ENCODE measurements at places on chromosomes 11 and 22.

- no peak for DNase-seq
Observed at GRCh38 chr11:44906649-44907048, 44.0 kb downstream of the TP53I11 start.

DNA sequence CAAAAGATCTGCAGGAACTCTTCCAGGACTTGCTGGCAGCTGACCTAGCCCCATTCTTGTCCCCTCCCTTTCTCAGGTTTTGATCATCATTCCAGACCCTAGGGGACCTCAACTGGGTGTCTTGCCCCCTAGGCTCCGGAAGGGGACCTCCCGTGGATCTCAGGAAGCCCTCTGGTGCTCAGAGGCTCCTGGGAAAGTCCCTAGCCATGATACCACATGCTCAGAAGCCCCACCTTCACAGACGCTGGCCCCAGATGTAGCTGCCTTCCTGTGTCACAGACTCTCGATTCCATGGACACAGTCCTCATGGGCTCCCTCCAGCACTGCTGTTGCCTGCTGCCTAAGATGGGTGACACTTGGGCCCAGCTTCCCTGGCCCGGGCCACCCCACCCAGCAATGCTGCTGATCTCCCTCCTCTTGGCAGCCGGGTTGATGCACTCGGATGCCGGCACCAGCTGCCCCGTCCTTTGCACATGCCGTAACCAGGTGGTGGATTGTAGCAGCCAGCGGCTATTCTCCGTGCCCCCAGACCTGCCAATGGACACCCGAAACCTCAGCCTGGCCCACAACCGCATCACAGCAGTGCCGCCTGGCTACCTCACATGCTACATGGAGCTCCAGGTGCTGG is at the start of gene LRRC55:
LRRC55 (plus strand) TSS at position 276 of the 628 bp plus-strand sequence; CDS start at position 346, 70 bp downstream.
- DNase-seq: no peak

GRCh38 chr11:85182441-85183387 is 444.4 kb downstream of the DLG2 start:
- no peak for DNase-seq

DNA sequence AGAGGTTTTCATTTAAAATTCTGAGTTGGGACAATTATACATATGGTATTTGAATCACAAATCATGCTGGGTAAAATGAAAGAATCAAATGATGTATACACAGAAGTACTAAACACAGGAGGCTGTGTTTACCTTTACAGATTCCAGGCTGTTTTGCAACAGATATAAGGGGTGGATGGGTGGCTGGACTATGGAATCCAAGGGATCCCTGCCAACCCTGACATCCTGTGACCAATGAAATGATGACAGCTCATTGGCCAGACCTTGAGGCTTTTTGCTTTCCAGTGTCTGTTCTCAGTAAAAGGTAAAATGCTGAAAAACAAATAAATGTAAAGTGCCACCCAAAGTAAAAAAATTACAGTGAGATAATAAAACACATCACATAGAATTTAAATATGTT is 3.3 kb upstream of the DDI1 start:
- DNase-seq: no peak

DNA sequence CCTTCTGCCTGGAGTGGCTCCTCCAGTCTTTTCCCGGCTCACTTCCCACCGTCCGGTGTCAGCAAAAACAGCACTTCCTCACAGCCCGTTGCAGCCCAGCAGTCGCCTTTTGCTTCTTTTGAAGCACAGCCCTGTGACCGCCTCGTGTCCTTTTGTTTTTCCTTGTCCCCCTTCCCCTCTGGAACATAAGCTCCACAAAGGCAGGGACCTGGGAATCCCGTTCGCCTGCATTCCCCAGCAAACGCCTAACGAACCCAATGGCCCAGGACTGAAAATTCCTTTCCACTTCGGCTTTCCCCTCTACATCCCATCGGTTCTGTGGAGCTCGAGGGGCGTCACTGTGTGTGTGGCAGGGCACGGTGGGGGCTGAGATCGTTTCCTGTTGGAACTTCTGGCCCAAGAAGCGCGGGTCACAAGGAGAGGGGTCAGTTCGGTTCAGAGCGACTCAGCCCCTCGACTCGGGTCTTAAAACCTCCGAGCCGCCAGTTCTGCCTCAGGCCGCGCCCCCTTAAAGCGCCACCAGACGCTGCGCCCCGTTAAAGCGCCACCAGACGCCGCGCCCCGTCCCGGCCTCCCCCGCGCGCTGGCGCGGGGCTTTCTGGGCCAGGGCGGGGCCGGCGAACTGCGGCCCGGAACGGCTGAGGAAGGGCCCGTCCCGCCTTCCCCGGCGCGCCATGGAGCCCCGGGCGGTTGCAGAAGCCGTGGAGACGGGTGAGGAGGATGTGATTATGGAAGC is 841 bp downstream of the RIC8A start:
- peak; percentile 86 for DNase-seq

- DNase-seq: no peak
Observed at GRCh38 chr11:95229199-95229992, 1.6 kb downstream of the SESN3 start.

DNA sequence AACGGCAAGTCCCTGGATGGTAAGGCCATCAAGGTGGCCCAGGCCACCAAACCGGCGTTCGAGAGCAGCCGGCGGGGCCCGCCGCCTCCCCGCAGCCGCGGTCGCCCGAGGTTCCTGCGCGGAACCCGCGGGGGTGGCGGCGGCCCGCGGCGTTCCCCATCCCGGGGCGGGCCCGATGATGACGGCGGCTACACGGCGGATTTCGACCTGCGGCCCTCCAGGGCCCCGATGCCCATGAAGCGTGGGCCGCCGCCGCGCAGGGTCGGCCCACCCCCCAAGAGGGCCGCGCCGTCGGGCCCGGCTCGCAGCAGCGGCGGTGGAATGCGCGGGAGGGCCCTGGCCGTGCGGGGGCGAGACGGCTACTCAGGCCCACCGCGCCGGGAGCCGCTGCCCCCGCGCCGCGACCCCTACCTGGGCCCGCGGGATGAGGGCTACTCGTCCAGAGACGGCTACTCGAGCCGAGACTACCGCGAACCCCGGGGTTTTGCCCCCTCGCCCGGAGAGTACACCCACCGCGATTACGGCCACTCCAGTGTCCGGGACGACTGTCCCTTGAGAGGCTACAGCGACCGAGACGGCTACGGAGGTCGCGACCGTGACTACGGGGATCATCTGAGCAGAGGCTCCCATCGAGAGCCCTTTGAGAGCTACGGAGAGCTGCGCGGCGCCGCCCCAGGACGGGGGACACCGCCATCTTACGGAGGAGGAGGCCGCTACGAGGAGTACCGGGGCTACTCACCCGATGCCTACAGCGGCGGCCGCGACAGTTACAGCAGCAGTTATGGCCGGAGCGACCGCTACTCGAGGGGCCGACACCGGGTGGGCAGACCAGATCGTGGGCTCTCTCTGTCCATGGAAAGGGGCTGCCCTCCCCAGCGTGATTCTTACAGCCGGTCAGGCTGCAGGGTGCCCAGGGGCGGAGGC is 792 bp downstream of the RBMXL2 start:
- DNase-seq: no peak

DNA sequence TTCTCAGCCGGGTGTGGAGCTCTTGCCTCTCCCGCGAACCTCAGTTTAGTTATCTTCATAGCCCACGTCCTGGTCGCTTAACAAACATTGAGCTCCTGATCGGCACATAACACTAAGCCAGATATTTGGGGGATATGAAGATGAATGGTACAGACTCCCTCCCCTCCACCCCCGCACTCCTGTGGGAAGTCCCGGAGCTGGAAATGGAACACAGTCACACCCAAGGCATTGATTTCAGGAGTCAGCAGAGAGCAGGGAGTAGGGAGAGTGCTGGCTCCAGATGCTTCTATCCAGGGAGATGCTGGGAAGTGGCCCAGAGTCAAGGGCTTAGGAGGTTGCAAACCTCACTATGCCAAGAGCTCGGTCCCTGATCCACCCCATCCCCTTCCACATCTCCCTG is 26.1 kb upstream of the CABP7 start:
- DNase-seq: no peak

DNA sequence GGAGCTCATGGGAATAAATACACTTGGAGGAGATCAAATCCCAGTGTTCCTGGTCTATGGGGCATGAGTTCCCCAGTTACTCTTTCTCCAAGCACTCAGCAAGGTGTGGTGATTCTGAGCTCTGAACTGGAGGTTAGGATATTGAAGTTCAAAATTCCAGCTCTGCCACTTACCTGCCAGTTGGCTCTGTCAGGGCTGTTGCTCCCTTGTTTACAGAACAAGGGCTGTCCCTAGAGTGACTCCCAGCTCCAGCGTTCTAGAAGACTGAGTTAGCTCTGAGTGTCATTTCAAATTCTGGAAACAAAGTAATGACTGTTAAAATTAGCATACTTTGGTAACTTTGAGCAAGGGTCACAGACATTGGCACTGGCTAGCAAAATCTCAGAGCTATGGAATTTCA is 69.7 kb upstream of the ZBED5 start:
- DNase-seq: no peak

- DNase-seq: peak; percentile 16
Observed at GRCh38 chr11:59186130-59186594, 14.2 kb downstream of the DTX4 start.

GRCh38 chr11:1939006-1939625 is 8.0 kb upstream of the MRPL23 start:
- peak; percentile 3 for DNase-seq

DNA sequence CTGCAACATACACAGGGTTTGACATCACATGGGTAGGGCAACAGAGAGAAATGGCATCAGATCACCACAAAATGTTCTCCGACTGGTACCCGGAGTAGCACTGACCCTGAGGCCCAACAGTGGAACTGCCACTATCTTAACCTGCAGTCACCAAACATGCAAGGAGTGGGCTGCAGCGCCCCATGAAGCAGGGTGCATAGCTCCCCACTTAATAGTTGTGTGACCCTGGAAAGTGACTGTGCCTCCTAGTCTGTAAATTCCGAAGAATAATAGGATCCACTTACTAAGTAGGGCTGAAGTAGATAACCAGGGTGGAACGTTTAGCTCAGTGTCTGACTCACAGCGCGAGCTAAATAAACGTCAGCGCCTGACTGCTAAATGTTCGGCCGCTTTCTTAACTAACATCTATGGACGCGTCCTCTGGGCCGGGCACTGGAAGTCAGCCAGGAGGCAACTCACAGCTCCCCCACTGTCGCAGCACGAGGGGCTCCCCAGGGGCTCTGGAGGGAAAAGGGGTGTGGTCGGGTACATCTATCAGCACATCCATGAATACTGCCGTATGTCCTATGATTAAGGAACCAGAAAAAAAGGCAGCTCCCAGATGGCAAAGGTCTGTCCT is 777 bp downstream of the LTO1 start:
- DNase-seq: peak; percentile 9

GRCh38 chr11:134371436-134372185 is 39.8 kb downstream of the GLB1L2 start:
- no peak for DNase-seq

DNA sequence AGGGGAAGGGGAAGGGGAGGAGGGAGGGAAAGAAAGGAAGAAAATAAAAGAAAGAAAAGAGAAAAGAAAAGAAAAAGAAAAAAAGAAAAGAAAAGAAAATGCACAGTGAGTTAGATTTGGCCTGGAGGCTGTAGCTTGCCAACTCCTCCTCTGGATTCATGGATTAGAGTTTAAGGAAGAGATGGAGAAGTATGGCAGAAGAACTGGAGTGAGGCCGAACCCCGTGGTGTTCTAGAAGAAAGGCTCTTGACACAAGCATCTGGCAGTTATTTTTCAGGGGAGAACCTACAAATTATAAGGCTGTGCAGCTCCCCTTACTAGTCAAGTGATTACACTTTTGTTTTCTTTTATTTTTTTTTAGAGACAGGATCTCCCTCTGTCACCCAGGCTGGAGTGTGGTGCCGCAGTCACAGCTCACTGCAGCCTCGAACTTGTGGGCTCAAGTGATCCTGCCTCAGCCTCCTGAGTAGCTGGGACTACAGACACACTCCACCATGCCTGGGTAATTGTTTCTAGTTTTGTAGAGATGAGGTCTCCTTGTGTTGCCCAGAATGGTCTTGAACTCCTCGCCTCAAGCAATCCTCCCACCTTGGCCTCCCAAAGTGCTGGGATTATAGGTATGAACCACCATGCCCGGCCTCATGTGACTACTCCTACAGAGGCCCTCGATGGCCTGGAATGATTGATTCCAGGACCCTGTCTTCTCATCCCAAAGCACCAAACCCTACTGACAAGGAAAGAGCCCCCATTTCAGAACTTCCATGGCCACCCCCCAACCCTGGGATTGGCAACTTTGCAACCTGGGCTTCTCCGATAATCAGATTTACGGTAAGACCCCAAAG is 19.5 kb downstream of the ZNF74 start:
- no peak for DNase-seq

- no peak for DNase-seq
Observed at GRCh38 chr11:59201353-59201752, 11.4 kb downstream of the MPEG1 start.

- DNase-seq: no peak
Observed at GRCh38 chr11:11563200-11563975, 58.4 kb downstream of the GALNT18 start.

- no peak for DNase-seq
Observed at GRCh38 chr11:132782102-132782501, 750.2 kb downstream of the OPCML start.

DNA sequence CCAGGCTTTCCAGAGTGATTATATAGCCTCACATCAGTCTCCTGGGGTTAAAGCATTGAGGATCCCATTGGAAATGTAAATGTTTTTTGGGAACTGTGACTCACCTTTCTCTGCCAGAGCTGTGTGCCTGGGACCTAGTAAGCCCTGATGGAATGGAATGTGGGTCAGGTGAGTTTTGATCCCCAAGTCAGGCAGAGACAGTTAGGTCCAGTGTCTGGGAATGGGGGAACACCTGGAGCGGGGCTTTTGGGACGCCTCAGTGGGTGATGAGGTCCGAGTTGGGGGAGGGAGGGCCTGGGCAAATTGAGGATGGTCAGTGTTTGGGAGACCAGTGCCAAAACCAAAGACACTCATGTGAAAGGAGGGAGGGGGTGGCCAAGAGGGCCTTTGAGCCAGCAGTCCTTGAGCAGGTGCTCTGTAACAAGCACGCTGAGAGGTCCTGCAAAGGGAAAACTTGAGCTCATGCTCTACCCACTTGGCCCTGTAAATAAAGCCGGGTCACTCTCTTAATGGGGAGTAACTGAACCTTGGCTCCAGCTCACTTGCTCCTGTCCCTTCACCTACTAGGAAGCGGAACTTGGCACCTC is 104.7 kb downstream of the NAV2 start:
- DNase-seq: no peak

DNA sequence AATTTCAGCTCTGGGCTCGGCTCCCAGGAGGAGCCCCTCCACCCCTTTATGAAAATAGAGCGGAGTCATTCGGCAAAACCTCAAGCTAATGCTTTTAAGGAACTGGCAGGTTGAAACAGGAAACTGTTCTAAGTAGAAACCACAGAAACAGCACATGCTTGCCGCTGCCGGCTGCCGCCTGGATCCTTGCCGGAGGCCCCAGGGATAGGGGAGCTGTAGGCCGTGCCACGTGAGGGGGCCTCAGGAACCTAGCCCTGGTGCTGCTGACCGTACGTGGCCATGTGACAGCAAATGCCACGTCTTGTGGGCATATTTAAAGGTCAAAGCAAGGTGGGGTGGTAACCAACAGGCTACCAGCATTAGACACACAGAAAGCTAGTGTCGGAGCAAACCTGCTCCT is 77.9 kb upstream of the TIMP3 start:
- peak; percentile 30 for DNase-seq

DNA sequence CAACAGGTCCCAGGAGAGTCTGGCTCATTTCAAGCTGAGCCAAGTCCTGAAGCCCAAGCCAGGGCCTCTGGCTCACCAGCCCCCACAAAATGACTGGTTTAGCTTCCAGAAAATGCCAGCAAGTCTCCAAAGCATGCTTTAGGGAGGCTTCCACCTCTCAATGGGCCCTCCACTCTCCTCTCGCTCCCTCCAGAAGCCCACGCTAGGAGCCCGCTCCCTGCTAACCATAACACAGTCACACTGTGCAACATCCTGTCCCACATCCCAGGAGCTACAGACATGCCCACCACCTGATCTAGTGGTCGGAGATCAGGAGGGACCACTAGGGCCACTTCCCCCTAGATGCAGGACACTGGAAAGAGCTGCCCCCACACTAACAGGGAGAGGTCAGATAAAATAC is 6.9 kb downstream of the SULT4A1 start:
- no peak for DNase-seq
